ENCODE measurements at places on chromosomes 5 and 9.

GRCh38 chr9:132367613-132368313 lies 13.0 kb upstream of the SETX start:
- no peak for DNase-seq

- no peak for DNase-seq
Observed at GRCh38 chr9:22037954-22038690, 29.0 kb upstream of the CDKN2B start.

DNA sequence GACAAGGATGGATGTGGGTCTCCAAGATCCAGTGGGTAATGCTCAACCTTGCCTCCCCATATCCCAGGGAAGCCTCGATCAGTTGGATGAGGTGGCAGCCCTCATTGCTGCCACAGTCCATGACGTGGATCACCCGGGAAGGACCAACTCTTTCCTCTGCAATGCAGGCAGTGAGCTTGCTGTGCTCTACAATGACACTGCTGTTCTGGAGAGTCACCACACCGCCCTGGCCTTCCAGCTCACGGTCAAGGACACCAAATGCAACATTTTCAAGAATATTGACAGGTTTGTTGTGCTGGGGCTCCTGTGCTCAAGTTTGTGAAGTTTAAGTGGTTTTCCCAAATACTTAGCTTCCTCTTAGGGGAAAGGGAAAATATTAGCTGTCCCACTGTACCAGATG lies 74.0 kb downstream of the WDR41 start:
- no peak for DNase-seq

GRCh38 chr9:130414081-130414731 lies 30.6 kb upstream of the ASS1 start:
- no peak for DNase-seq

- no peak for DNase-seq
Observed at GRCh38 chr9:118563677-118564076, 805.6 kb downstream of the BRINP1 start.

- DNase-seq = no peak
Observed at GRCh38 chr5:169147534-169147933, 153.4 kb downstream of the SLIT3 start.

- DNase-seq = no peak
Observed at GRCh38 chr5:120304663-120305062, 159.4 kb upstream of the PRR16 start.

GRCh38 chr9:99058964-99059921 lies 45.7 kb upstream of the TGFBR1 start:
- peak; percentile 58 for DNase-seq

- DNase-seq = no peak
Observed at GRCh38 chr5:61796773-61797172, 464.7 kb downstream of the ZSWIM6 start.

DNA sequence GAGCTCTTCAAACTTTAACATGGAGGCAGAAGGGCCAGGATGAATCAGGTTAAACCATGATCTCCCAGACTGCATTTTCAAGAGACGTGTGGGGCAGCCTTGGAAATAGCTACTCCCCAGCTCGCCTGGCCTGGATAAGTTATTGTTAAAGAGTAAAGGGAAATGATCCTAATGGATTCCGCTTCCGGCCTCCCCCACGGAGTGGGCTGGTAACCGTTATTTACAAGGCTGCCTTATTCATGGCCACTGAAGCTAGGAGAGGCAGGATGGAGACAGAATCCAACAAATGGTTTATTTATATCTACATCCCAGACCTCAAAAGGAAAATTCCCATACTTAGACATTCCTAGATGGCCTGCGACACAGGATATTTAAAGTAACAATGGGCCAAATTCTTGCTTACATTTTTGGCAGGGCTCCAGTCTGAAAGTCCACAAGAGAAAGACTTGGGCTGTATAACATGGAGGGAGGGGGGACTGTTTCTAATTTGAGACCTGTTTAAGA lies 27.9 kb downstream of the SPRY4 start:
- no peak for DNase-seq

GRCh38 chr5:14213813-14214585 lies 70.9 kb downstream of the TRIO start:
- DNase-seq = no peak

DNA sequence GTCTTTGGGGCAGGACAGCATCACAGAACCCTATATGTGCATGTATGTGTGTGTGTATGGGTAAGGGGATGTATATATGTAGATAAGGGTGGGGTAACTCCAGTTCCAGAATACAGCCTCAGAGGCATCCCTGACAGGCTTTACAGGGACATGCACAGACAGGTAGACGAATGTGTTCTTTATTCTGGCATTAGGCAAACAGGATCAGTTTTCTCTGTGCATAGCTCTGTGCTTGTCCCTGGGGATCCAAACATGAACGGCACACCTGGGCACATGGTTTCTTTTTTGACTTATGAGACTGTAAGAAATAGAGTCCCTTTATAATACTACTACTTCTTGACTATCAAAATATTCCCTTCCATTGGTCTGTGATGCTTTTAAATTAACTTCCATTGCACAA lies 120.6 kb downstream of the TRIO start:
- no peak for DNase-seq

- no peak for DNase-seq
Observed at GRCh38 chr5:107607196-107607595, 63.5 kb downstream of the EFNA5 start.

DNA sequence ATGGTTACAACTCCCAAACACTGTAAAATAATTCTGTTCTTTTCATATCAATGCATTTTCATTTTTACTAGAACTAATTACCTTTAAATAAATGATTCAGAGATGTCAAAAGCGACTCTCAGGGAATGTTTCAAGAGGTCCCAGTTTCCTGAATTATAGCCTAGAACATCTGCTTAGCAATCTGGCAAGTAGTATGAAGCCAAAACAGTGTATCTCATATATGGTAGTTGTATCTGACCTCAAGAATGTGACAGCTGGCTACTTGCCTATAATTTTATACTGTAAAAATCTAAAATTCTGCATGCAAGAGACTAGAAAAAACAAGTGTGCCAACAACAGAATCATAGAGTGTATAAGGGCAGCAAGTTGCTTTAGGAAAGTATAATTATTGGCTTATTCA lies 187.7 kb upstream of the POU5F2 start:
- no peak for DNase-seq

GRCh38 chr5:14771972-14772371 lies 99.6 kb downstream of the ANKH start:
- DNase-seq = no peak

DNA sequence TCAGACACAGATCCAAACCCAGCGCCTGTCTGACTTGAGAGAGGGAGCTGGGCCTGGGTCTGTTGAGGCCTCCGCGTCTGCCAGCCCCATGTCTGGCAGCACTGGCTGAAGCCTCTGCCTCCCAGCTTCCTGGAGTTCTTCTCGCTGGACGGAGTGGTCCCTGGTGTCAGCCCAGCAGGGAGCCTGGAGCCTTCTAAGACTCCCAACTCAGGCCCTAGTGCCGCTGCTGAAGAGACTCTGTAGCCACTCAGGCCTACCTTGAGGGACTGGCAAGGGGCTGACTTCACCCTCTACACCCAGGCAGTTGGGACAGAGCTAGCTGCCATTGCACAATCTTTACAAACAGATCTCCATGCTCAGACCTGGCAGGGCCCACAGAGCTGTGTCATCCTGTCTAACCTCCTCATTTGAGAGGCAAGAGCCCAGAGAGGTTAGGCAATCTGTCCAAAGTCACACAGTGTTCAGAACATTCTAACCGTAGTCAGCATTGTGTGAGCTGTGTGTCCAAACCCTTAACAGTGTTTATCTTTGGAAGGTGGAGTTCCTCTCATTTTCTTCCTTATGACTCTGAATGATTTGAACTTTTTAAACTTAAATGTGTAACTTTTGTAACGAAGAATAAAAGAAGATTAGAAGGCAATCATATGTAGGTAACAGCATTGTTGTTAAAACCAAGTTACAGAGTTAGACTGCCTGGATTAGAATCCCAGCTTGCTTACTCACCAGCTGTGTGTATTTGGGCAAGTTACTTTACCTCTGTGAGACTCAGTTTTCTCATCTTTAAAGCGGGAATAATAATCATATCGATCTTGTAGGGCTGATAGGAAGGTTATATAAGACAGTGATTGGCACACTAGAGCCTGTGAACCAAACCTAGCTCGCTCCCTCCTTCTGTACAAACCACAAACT lies 4.6 kb upstream of the DUSP1 start:
- peak; percentile 90 for DNase-seq

DNA sequence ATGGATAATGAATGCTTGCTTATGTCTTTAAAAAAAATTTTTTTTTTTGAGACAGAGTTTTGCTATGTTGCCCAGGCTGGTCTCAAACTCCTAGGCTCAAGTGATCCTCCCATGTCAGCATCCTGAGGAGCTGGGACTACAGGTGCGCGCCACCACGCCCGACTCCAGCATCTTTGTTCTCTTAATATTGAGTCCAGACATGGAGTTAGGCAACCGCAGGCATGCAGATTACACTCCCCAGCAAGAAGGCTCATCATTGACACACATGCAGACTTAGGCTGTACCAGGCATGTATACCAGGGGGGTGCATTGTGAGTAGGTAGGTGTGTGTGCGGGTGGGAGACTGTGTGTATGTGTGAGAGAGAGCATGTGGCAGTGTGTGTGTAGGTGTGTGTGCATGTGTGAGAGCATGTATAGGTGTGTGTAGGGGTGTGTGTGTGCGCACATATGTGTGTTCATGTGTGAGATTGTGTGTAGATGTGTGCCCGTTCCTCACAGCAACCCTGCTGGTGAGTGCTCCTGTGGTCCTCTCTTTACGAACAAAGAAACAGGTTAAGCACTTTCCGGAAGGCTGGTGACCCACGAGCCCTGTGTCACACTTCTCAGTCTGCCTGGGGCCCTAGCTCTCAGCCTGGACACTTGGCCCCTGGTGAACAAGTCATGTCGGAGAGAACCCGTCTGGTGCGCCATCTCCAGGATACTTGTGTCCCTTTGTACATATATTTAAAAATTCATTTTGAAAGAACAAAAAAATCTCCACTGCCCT lies 6.2 kb downstream of the OBP2B start:
- DNase-seq = no peak
